Left renal cortex interstitium (tissue), 4 donors: ENCODE measurements at places on chromosomes 7 and 10. TPM values are rescaled to one million over a fixed set of nuclear protein-coding genes. Genes with fewer than 3 reads are reported as not detected.

HOXA6 gene
- 59.3 TPM for polyA plus RNA-seq

DNA sequence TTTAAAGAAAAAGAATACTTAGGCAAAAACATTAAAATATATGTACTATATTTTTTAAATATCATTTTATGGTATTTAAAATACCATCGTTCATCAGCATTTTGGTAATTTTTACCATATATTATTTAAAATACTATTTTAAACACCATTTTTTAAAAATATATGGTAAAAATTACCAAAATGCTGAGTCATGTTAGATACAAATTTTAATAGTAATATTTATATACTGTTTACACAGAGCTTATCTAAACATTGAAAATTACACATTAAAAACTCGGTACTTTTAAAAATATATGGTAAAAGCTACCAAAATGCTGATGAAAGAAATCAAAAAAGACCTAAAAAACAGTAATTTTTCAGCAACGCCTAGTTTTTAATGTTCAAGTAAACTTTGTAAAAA, 105.6 kb downstream of the TPK1 start:
- DNase-seq = no peak

SHH gene
- polyA plus RNA-seq = 3.2 TPM

- no peak for DNase-seq
Measured at GRCh38 chr7:13489386-13489785, 500.1 kb downstream of the ETV1 start.

RHOBTB1 gene
- polyA plus RNA-seq = 89.5 TPM
